ENCODE measurements at places on chromosomes 2 and 18.

GRCh38 chr2:221097568-221097915, 474.6 kb downstream of the EPHA4 start:
- no peak for DNase-seq

- DNase-seq, result no peak
Observed at GRCh38 chr2:37784759-37785149, 113.3 kb upstream of the CDC42EP3 start.

GRCh38 chr2:189799531-189799930, 15.3 kb downstream of the PMS1 start:
- DNase-seq, result no peak

DNA sequence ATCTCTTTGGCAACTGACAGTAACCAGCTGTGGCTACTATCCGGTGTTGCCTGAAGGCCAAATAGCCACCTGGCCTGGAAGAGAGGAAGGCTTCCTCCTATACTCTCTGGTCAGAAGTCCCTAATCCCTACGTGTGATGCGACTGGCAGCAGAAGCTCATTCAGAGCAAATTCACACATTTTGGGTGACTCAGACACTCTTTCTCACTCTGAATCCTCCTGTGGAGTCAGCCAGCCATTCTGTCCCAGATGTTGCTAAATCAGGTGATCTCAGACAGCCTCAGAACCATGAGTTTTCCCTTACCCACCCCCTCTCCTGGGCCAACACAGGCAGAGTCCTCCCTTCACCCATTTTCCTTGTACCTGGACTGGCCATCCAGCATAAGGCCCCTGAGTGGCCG, 34.7 kb downstream of the CFAP53 start:
- no peak for DNase-seq

GRCh38 chr2:37706334-37707183, 35.1 kb upstream of the CDC42EP3 start:
- DNase-seq, result no peak

DNA sequence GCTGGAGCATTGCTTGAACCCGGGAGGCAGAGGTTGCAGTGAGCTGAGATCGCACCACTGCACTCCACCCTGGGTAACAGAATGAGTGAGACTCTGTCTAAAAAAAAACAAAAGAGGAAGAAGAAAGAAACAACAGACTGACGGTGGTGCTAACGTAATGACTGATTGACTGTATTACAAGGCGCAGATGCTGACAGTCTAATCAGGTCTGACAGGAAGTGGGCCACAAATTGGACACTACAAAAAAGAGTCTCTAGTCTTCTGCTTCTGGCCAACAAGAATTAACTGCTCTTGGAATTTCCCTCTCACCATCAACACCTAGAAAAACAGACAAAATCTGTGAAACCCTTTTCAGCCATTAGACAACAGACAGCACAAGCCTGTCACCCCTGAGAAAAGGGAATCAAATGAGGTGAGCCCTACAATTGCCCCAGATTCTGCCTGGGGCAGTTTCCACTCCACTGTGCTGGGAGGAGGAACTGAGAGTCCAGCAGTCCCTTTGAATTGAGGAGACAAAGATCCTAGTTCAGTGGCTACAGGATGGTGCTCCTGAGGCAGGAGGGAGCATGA, 43.3 kb downstream of the SNED1 start:
- DNase-seq, result no peak

DNA sequence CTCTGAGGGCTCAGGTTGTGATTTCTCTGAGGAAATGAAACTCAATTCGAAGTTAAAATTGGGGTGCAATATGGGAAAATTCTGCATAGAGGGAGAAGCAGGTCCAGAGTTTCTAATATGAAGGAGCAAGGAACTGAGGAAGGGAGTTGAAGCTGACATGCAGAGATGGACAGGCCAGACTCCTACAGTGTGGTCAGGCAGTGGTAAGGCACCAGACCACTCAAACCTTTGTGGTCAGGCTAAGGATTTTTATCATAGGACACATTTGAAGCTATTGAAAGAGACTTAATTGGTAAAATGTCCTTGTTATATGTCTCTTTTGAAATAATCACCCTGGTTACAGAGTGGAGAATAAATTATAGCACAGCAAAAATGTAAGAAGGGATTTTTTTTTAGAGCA, 1074.8 kb upstream of the CDH2 start:
- DNase-seq, result no peak

DNA sequence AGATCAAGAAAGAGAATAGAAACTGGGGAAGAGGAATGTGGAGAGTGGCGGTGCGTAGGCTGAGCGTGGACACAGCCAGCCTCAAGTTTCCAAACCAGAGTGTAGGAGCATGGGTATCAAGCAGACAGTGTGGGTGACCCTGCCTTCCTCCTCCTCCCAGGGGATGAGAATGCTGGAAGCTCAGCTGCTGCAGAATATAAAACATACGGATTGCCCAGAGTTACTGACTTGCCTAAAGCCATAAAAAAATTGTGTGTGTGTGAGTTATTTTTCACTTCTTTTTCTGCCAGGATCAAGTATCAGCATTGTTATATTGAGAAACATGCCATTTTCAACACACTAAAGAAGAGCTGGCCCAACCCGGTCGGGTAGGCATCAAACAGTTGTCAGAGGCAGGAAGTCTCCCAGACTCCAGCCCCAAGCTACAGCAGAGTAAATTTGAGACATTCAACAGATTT, 333.3 kb upstream of the ACVR2A start:
- DNase-seq, result no peak

- DNase-seq, result no peak
Observed at GRCh38 chr2:231676243-231676642, 32.1 kb upstream of the PTMA start.

DNA sequence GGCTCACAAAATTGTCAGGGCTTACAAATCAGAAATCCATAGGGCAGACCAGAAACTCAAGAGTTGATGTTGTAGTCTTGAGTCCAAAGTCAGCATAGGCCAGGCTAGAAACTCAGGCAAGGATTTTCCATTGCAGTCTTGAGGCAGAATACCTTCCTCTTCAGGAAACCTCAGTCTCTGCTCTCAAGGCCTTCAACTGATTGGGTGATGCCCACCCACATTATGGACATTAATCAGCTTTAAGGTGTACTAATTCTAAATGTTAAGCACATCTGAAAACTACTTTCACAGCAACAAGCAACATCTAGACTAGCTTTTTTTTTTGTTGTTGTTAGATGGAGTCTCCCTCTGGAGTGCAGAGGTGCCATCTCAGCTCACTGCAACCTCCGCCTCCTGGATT, 31.3 kb upstream of the ZNF512 start:
- no peak for DNase-seq

DNA sequence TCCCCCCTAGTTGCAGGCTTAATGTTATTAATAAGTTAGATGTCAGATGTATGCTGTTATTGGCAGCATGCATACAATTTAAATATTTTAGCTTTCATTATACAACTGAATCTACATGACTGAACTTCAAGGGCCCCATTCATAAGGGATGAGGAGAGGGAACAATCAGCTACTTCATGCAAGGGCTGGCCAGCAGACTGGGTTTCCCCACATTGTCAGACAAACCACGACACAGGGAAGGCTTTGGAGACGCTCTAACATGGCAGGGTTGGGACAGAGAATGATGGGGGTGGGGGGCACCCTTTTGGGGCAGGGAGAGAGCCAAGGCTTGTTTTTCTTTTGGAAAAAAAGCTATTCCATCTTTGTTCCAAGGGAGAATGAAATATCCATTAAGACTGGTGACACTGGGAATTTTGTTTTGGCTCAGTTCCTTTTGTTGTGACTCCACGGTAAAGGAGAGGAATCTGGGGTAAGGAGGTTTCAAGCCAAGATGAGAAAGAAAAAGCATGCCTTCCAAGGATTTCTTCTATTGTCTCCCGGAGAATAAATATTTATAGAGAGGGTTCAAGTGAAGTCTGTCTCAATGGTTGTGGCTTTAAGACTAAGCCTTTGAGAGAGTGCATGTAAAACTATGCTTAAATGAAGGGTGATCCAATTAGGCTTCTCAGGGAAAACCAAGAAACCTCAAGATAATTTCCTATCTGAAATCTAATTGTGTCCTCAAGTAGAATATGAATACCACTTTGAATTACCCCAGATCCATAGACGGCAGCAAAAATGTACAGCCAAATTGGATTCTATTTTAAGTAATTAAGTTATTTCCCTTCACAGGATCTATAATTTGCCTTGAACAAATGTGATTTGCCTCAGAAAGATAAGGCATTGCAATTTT, 5.4 kb downstream of the CXCR4 start:
- DNase-seq, result no peak

DNA sequence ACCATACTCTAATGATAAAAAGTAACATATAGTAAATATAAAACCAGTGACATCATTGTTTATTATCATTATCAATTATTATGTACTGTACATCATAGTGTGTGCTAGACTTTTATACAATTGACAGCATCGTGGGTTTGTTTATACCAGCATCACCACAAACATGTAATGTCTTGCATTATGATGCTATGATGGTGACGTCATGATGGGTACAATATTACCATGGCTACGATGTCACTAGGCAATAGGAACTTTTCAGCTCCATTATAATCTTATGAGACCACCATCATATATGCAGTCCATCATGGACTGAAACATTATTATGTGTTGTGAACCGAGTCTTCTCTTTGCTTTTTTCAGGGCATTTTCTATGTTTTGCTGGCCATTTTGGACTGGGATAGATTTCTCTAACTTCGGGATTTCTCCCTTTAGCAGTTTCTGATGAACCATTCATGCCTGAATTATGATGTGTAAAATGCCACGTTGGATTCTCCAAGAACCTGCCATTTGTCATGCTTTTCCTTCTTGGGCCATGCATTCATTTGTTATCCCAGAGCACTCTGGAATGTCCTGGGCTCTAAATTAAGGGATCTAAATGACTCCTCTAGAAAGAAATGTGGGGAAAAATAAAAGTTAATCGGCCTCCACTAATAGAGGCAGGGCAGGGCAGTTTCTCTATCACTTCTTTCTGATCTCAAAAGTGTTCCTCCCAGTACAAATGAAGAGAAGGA, 325.6 kb upstream of the TNP1 start:
- DNase-seq, result no peak

DNA sequence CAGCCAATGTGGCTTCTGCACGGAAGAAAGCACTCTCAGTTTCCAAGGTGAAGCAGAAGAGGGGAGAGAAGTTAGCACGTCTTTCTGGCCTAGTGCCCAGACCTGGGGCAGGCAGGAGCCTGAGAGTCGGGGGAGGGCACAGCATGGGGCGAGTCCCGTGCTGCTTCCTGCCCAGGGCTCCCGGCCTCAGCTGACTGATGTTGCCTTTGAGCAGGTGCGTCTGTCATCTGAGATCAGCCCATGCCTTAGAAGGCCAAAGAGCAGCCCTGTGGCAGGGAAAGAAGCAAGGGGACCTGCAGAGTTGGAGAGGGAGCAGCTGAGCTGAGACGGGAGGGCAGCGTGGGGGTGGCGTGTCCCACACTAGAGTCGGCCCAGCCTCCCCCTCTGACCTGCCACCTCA, 3.3 kb downstream of the KCNIP3 start:
- DNase-seq, result no peak

DNA sequence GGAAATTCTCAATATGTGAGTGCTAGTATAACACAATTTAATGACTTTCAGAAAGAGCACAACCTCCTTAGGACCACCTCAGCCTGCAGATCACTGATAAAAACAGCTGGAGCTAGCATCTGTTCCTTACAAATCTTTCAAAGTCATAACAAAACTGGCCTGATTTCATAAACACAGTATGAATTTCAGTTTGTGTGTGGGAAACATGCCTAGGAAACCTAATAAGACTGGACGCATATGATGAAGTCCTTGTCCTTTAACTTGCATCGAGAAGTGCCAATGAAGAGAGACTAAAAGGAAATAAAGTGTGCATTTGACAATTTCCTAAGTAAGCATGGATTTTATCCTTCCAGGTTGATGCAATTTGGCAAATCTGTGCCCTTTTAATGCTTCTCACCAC, 74.1 kb upstream of the KLHL14 start:
- DNase-seq, result no peak

GRCh38 chr2:213185147-213185822, 33.9 kb upstream of the IKZF2 start:
- DNase-seq, result no peak

DNA sequence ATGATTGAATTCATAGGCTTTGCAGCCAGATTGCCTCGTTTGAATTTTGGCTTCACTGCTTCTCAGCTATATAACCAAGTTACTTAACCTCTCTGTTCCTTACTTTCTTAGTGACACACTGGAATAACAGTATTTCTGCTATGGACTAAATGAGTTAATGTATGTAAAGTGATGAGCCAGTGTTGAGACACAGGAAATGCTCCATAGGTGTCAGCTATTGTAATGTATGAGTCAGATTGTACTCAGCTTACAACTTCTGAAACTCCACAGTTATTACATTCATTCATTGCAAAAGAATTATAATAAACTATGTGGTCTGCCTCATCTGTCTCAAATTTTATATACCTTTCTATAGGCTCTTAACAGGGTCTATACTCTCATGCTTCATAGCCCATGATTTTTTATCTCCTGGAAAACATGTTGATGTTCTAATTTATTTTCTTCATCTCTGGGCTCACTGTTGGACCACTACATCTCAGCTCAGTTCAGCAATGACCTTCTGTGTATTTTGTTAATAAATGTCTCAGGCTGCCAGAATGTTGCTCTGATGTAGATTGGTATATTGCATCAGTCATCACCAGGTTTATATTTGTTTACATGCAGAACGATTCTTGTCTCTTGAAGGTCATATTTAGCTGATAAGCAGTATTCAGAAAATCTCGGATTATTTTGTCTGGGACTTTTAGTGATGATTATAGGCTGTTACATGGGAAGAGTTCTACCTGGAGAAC, 76.2 kb downstream of the MAP3K20 start:
- DNase-seq, result no peak

- DNase-seq, result no peak
Observed at GRCh38 chr2:107730898-107731297, 95.8 kb upstream of the RGPD4 start.

- no peak for DNase-seq
Observed at GRCh38 chr2:162825578-162825977, 13.0 kb downstream of the KCNH7 start.

DNA sequence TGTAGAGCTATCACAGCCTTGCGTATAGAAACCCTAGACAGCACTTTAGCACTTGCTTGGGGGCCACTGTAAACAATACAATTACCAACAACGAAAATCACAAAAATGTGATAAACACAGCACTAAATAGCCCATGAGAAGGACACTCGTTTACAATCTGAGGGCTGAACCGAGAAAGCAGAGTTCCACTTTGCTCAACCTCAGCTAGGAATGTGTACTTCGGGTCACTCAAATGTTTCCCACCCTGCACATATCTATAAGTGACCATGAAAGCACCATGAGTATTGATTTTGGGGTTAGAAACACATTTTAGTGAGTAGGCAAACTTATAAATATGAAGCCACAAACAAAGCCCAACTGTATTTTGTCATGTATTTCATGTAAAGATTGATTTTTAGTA, 62.3 kb downstream of the FRZB start:
- DNase-seq, result no peak

GRCh38 chr2:95362486-95362885, 40.0 kb upstream of the FAHD2A start:
- DNase-seq, result no peak

DNA sequence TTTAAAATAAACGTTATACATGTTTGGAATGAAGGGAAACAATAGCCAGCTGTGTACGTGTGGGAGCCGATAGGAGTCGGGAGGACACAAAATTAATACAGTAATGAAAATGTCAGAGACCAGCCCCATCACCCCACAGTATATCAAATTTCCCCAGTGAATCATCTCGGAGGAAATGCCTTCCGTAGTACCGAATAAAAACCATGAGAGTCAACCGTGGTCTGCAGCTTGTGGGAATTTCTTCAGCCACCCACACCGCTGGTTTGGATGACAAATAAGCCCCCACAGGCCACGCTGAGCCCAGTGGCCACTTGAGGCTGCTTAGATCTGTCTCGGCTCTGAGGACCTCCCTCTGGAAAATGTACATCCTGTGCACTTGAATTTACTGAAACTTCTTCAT, 133.7 kb downstream of the COL6A3 start:
- no peak for DNase-seq
